ENCODE measurements at places on chromosomes 16 and 17. TPM values are rescaled to one million over a fixed set of nuclear protein-coding genes. Genes with fewer than 3 reads are reported as not detected.

The KRT15 gene
- not detected for total RNA-seq

GRCh38 chr17:12180644-12181261 is 160.1 kb downstream of the MAP2K4 start:
- peak; percentile 42 for DNase-seq

DNA sequence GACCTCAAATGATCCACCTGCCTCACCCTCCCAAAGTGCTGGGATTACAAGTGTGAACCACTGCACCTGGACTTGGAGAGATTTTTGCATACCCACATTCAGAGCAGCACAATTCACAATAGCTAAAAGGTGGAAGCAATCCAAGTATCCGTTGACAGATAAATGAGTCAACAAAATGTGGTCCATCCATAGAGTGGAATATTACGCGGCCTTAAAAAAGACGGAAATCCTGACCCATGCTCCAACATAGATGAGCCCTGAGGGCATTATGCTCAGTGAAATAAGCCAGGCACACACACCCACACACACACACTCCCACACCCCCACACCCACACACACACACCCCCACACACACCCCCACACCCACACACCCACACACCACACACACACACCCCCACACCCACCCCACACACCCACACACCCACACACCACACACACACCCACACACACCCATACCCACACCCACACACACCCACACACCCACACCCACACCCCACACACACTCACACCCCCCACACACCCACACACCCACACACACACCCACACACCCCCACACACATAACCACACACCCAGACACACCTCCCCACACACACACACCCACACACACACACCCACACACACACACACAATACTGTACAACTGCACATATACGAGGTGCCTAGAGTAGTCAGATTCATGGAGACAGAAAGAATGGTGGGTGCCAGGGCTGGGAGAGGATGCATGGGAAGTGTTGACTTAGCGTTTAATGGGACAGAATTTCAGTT is 124.7 kb downstream of the FOXL1 start:
- no peak for DNase-seq

- DNase-seq: no peak
These were observed 12.5 kb downstream of the RARA start for GRCh38 chr17:40321524-40321929.

GRCh38 chr17:68334393-68334792 is 43.1 kb downstream of the ARSG start:
- DNase-seq: no peak

GRCh38 chr16:15954814-15955151 is 5.4 kb downstream of the ABCC1 start:
- DNase-seq: no peak

The ASPHD1 gene
- 1.3 TPM for total RNA-seq

The AATK gene
- total RNA-seq: 0.32 TPM

GRCh38 chr16:51825779-51826178 is 674.7 kb upstream of the SALL1 start:
- no peak for DNase-seq

The TBX2 gene
- not detected for total RNA-seq

- no peak for DNase-seq
These were observed 64.9 kb downstream of the ARHGAP17 start for GRCh38 chr16:24950275-24950674.

The CFDP1 gene
- total RNA-seq: 44.1 TPM

- DNase-seq: no peak
These were observed 56.4 kb downstream of the MPRIP start for GRCh38 chr17:17098551-17099179.

DNA sequence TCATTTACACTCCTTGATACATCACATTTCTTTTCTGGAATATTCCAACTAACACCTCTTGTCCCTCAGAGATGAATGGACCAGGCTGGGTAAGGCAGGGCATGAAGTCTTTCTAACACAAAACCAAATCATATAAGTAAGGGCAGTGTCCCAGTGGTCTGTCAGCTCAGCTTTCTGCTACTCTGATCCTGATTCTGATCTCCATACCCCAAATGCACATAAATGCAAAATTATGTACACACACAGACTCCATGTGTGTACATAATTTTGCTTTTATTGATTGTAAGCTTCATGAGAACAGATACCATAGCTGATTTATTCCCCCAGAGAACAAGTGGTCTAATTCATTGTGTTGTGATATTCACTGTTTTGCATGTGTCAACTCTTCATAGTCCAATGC is 47.9 kb downstream of the NOG start:
- DNase-seq: no peak

The SLC6A2 gene
- not detected for total RNA-seq

GRCh38 chr17:29004081-29004692 is 1.6 kb downstream of the SEZ6 start:
- no peak for DNase-seq

- DNase-seq: no peak
These were observed 35.8 kb upstream of the PITPNM3 start for GRCh38 chr17:6592173-6592572.

The GP1BA gene
- not detected for total RNA-seq

GRCh38 chr16:57314161-57314785 is 29.8 kb upstream of the PLLP start:
- DNase-seq: no peak

GRCh38 chr17:81566461-81567126 is 14.4 kb upstream of the FAAP100 start:
- DNase-seq: no peak

- no peak for DNase-seq
These were observed 28.0 kb upstream of the MRPS23 start for GRCh38 chr17:57877803-57878377.

DNA sequence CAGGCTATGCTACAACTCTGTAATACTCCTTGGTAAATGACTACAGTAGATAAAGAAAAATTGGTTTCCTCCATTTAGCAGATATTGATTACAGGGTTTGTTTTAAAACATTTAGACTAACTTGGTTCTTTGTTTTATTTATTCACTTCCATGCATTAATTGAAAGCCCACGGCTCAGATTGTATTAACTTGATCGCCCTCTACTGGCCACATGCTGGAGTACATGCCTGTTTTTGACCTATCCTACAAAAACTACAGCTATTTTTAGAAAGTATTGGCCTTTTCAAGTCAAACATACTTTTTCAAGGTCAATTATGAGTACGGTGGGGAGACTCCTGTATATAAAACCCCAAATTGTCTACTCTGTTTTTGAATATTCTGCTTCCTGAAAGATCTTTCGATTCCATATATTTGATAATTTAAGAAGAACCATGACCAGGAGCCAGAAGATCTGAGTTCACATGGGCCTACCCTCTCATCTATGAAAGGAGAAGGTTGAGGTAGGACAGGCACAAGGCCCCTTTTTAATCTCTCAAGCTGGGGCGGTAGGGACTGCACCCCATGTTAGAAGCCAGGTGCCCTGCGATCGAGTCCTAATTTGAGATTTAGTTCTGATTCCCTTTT is 51.8 kb downstream of the CA10 start:
- DNase-seq: peak; percentile 66

GRCh38 chr16:66130296-66130905 is 236.1 kb upstream of the CDH5 start:
- DNase-seq: no peak

DNA sequence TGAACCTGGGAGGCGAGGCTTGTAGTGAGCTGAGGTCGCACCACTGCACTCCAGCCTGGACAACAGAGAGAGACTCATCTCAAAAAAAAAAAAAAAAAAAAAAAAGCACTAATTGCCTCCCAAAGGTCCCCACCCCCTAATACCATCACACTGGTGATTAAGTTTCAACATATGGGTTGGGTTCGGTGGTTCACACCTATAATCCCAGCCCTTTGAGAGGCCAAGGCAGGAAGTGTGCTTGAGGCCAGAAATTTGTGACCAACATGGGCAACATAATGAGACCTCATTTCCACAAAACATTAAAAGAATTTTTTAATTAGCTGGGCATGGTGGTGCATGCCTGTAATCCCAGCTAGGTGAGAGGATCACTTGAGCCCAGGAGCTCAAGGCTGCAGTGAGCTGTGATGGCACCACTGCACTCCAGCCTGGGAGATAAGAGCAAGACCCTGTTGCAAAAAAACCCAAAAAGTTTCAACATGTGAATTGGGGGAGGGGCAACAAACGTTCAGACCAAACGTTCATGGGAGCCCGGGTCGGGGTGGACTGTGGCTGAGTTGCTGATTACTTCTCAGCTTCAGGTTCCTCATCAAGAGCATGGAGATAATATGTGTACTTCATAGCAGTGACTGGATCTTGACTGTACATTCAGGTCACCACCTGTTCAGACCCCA is 62.1 kb upstream of the NOL11 start:
- DNase-seq: no peak

DNA sequence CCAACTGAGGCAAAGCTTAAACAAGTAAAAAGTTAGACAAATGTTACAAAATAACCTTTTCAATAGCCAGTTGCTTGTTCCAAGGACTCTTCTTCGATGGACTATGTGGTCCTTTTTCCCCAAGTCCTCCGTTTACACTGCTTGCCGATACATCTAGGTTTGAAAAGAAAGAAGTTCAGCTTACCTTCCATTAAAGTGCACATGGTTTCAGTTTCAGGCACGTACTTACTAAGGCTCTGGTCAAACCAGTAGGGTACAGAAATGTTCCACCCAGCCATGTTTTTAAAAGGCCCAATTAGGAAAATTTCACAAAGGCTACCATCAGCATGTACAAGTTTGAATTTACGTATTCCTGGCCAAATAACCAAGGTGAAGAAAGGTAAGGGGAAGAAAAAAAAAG is 2.1 kb downstream of the SRSF2 start:
- peak; percentile 14 for DNase-seq

DNA sequence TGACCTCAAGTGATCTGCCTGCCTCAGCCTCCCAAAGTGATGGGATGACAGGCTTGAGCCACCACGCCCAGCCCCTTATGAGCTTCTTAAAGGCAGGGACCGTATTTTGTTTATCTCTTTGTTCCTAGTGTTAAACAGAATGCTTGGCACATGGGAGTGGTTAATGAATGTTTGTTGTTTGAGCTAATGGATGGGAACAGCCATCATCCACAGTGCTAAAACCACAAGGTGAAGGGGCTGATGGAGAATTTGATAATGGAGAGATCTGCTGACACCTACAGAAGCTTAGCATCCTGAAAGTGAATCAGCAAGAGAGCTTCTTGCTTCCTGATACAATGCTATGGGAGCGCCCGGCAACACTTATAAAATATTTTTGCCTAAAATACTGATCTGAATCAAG is 8.6 kb upstream of the CDH1 start:
- no peak for DNase-seq

Measured in activated naive CD4-positive, alpha-beta T cell treated with anti-CD3 and anti-CD28 coated beads for 36 hours (primary cell).